ENCODE measurements at places on chromosomes 3 and 15.

DNA sequence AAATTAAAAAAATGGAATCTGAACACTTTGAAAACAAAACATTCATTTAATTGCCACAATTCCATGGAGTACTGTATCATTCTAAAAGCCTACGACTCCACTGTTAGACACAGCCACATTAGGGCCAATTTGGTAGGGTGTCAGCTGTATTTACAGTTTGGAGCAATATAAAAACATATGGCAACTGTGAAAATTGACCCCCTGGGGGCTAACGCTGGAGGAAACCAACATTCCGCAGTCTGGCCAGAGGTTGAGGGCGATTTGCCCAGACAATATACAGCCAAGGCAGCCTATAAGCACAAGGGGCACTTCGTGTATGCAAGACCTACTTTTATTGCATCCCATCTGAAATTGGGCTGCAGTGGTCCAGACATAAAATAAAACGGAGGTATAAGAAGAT lies 476.5 kb upstream of the WNT5A start:
- H3K4me1 ChIP-seq: peaks cover 2% of the 10 kb centered on the region
- H3K27me3 ChIP-seq: no peaks in the 10 kb centered on the region
- no peak overlapping the region for H3K4me3 ChIP-seq
- DNase-seq: no peak
- no peaks in the 10 kb centered on the region for H3K36me3 ChIP-seq

- no peak overlapping the region for H3K27ac ChIP-seq
- no peaks in the 10 kb centered on the region for H3K36me3 ChIP-seq
- no peaks in the 10 kb centered on the region for H3K27me3 ChIP-seq
- DNase-seq: no peak
Measured at GRCh38 chr3:178041931-178042330, 494.3 kb upstream of the KCNMB2 start.

DNA sequence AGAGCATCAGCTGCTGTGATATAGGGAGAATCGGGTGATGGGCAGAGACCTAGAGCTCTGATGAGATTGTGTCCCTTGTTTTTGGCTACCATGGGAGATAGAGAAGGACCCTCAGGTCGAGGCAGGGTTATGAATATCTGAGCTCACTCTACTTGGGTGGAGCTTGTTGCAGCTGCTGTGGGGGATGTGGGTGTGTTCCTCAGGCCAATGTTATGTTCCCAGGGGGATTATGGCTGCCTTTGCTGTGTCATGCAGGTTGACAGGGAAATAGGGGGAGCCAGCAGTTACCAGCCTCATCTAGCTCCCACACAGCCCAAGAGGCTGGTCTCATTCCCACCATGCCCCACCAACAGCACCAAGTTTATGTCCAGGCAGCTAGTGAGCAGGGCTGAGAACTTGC lies 131.5 kb downstream of the TRIM42 start:
- H3K4me1 ChIP-seq: no peaks in the 10 kb centered on the region
- DNase-seq: no peak
- no peak overlapping the region for H3K27ac ChIP-seq
- peaks cover 23% of the 10 kb centered on the region for H3K27me3 ChIP-seq
- no peaks in the 10 kb centered on the region for H3K36me3 ChIP-seq

DNA sequence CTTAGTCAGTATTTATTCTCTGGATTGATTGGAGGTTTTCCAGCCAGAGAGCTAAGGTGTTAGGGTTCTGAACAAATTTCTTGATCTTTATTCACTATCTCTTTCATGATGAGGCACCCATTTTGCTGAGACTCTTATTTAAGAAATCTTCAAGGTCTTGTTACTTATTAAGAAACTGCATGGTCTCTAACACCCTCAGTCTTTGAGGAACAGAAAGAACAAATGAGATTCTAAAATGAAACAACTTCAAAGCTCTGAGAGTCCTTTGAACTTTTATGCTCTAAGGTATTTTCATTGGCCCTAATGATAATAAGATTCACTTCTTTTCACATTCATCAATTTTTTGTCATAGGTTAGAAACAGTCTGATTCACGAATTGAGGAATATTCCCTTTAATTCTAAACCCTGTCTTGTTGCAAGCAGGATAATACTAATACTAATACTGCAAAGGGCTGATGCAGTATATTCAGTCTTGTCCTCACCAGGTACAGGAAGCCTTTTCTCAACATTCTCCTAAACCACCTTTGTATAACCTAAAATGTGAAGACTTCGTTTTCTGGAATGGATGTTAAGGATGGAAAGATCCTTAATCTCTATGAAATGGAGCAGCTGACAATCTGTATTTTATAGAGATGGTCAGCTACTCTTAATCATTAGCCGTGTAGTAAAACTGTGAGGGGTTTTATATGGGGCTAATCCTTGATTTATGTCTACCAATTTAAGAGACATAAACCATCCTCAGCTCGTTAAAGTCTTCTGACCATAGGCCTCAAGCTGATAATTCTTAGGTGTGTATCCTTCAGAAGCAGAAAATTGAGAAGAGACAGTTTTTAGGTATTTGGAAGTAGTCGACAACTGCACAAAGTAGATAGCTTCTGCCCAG lies 198.3 kb downstream of the OTOL1 start:
- H3K4me1 ChIP-seq: no peaks in the 10 kb centered on the region
- H3K27ac ChIP-seq: no peak overlapping the region
- no peak for DNase-seq
- H3K4me3 ChIP-seq: no peak overlapping the region
- no peaks in the 10 kb centered on the region for H3K36me3 ChIP-seq

DNA sequence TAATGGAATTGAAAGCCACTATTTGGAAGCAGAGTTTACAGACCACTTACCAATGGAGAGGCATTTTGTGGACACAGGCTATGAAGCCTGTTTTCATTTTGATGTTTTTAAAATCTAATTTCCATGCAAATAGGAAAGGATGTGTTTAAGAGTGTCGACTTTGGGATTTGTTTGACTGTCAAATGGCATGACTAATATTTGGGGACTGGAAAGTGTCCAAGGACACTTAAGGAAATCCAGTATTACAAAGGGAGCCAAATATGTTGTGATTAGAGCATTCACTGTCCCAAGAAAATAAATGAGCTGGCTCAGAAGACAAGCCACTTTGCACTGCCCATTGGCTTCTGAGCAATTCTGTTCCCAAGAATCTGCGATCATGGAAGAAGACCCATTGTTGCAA lies 34.0 kb upstream of the SLC6A11 start:
- H3K27ac ChIP-seq: no peak overlapping the region
- H3K27me3 ChIP-seq: peaks cover 50% of the 10 kb centered on the region
- H3K4me1 ChIP-seq: peaks cover 3% of the 10 kb centered on the region
- H3K4me3 ChIP-seq: no peak overlapping the region

DNA sequence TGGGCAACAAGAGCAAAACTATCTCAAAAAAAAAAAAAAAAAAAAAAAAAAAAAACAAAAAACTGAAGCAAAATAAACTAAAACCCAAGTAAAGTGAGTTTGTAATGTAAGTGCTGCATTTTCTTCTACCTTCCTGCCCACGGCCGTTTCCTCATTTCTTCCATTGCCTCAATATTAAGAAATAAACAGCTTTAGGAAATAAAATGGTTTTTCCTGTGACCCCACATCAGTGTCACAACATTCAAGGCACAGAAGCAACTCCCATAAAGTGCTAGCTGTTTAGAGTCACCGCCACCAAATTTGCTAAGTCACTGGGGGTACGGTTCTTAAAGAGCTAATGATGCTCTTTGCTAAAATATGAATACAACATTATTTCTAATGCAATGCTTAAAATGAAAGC lies 3.3 kb downstream of the PKM start:
- H3K27ac ChIP-seq: peak overlapping the region; percentile 98
- H3K27me3 ChIP-seq: no peaks in the 10 kb centered on the region
- H3K4me1 ChIP-seq: peaks cover 53% of the 10 kb centered on the region

GRCh38 chr3:81666502-81667121 lies 94.8 kb downstream of the GBE1 start:
- no peaks in the 10 kb centered on the region for H3K36me3 ChIP-seq
- H3K27me3 ChIP-seq: no peaks in the 10 kb centered on the region
- no peaks in the 10 kb centered on the region for H3K4me1 ChIP-seq
- no peak overlapping the region for H3K27ac ChIP-seq
- DNase-seq: no peak

DNA sequence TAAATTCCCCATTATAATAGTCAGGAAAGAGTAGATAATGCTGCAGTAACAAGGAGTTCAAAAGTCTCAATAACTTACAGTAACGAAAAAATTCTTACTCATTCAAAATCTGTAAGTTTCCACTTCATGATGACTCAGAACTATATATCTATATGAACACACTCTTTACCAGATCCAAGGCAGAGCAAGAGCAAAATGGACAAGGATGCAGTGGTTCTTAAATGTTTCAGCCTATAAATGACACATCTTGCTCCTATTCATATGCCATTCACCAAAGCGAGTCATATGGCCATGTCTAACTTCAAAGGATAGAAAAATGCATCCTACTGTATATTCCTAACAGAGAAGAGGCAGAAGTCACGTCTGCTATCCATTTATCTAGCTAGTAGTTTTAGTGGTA lies 787.7 kb downstream of the NAALADL2 start:
- no peaks in the 10 kb centered on the region for H3K27me3 ChIP-seq
- no peak overlapping the region for H3K27ac ChIP-seq
- DNase-seq: no peak
- no peaks in the 10 kb centered on the region for H3K36me3 ChIP-seq
- H3K4me3 ChIP-seq: no peak overlapping the region
- no peaks in the 10 kb centered on the region for H3K4me1 ChIP-seq

GRCh38 chr3:104102386-104102785 lies 1264.3 kb upstream of the ALCAM start:
- H3K27me3 ChIP-seq: no peaks in the 10 kb centered on the region
- no peaks in the 10 kb centered on the region for H3K36me3 ChIP-seq
- DNase-seq: no peak
- H3K27ac ChIP-seq: no peak overlapping the region
- H3K4me3 ChIP-seq: no peak overlapping the region
- no peaks in the 10 kb centered on the region for H3K4me1 ChIP-seq

DNA sequence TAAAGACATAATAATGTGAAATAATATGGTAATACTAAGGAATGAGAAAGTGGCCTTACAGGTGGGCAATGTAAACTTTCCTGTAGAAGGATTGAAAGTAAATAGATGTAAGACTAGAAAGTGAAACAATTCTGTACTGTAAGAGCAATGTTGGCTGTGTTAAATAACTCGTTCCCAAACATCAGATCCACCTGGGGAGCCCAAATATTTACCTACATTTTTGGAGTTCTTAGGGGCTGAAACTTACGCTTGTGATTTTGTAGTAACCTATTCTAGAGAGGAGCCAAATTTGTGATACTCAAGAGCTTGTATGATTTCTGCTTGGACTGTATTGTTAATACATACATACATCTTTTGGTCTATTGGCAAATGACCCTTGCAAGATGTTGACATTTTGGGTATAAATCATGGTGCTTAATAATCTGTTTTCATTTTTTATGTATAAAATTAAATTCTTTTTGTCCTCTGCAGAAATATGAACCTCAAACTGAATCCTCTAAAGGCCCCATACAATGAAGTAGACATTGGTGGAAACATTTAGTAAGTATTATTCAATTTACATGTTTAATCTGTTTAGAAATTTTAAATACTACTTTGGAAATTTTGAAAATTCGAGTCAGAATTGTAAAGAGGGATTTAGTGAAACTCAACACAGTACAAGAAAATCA lies 8.5 kb upstream of the CHD2 start:
- H3K4me3 ChIP-seq: peak overlapping the region; percentile 72
- H3K27ac ChIP-seq: peak overlapping the region; percentile 95
- peaks cover 94% of the 10 kb centered on the region for H3K36me3 ChIP-seq
- DNase-seq: no peak

DNA sequence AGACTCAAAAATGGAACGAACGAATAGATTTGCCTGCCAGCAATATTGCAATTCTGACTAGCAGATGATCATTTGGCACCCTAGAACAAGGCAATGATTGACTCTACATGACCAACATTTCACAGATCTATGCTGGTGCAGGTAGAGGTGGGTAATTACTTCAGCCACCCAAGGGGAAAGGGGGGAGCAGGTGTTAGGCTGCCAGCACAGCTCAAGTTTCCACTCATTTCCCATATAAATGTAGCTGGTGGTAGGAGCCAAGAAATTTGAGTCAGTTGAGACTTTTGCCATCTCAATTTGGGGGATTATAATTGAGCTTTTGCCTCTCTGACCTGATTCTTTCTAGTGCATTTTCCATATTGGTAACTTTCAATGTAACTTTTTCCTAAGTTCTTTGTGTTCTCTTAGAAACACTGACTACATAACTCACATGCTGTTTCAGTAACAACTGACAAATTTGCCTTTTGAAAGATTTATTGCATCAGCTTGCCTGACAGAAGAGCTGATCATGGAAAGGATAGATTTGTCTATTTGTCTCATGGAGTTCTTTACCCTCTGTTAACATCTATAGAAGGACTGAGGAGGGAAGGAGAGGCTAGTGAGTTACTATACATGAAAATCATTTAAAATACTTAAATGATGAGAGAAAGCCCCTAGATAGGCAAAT lies 902.5 kb downstream of the ZPLD1 start:
- no peak overlapping the region for H3K4me3 ChIP-seq
- H3K4me1 ChIP-seq: no peaks in the 10 kb centered on the region
- DNase-seq: no peak
- H3K27ac ChIP-seq: no peak overlapping the region
- no peaks in the 10 kb centered on the region for H3K36me3 ChIP-seq

DNA sequence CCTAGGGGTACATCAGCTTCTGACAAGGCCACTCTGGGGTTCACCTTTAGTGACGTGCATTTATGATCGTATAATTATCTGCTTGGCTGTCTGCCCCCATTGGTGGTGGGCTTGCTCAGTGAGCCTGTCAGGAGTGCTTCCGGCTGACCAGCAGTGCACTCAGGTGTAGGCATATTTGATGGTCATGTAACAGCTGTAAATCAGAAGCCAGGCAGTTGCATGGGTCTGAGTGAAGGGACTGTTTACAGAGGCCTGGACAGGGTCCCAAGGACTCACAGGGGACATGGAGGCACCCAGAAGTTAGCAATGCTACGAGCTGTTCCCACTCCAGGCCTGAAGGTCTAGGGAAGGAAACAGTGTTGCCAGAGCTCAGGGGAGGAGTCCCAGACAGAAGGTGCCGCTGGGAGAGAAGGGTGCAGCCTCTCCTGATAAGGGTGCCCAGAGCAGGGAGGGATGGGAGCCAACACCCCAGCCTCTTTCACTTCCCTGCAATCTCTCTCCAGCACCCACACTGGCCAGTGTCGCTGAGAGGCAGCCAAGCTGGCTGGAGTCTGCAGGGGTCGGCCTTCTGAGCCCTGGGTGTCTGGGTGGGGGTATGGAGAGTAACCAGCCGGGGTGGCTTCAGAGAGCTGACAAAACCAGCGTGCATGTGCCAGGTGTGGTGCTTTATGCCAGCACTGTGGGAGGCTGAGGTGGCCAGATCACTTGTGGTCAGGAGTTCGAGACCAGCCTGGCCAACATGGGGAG lies 61.3 kb upstream of the PRR23E start:
- no peak overlapping the region for H3K4me3 ChIP-seq
- no peaks in the 10 kb centered on the region for H3K36me3 ChIP-seq
- no peak overlapping the region for H3K27ac ChIP-seq
- peaks cover 9% of the 10 kb centered on the region for H3K4me1 ChIP-seq
- DNase-seq: no peak

GRCh38 chr3:154900816-154901215 lies 179.3 kb upstream of the MME start:
- H3K4me3 ChIP-seq: no peak overlapping the region
- H3K4me1 ChIP-seq: no peaks in the 10 kb centered on the region
- H3K27me3 ChIP-seq: no peaks in the 10 kb centered on the region
- no peak for DNase-seq
- H3K36me3 ChIP-seq: no peaks in the 10 kb centered on the region
- no peak overlapping the region for H3K27ac ChIP-seq

All from activated T-cell treated with anti-CD3 and anti-CD28 coated beads, Interleukin-2, amount 50 U/mL, for 24 hours (primary cell).